Left kidney (tissue), 8 donors: ENCODE measurements at places on chromosomes 16 and 17. TPM values are rescaled to one million over a fixed set of nuclear protein-coding genes. Genes with fewer than 3 reads are reported as not detected.

GRCh38 chr17:81385320-81386111, 9.7 kb upstream of the BAHCC1 start:
- DNase-seq, result no peak

DNA sequence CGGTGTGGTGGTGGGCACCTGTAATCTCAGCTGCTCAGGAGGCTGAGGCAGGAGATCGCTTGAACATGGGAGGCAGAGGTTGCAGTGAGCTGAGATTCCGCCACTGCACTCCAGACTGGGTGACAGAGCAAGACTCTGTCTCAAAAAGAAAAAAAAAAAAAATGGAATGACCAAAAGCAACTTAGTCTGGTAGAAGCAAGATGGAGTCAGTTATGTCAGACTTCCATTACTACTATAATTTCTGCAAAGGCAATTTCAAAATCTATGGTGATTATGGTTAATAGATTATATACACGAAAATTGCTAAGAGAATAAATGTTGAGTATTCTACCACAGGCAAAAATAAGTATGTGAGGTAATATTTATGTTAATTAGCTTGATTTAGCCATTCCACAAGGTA, 32.3 kb downstream of the NOL11 start:
- no peak for DNase-seq

The PLK1 gene
- 38.8 TPM for polyA plus RNA-seq

The CCL17 gene
- not detected for polyA plus RNA-seq

DNA sequence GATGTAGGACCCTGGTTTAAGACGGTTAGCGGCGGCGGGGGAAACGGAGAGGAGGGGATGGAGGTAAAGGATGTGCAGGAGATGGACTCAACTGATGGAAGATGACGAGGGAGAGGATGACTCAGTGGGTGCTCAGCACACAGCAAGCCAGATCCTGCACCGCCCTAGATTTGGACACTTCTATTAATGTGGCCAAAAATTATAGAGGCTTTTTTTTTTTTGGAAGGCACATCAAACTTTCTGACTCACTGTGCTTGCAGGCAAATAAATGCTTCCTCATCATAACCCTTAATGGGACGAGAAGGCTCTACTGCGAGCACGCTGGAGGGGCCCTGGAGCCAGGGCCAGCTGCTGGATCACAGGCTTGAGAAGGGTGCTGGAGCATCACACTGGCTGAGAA, 36.0 kb downstream of the RTN4RL1 start:
- no peak for DNase-seq

DNA sequence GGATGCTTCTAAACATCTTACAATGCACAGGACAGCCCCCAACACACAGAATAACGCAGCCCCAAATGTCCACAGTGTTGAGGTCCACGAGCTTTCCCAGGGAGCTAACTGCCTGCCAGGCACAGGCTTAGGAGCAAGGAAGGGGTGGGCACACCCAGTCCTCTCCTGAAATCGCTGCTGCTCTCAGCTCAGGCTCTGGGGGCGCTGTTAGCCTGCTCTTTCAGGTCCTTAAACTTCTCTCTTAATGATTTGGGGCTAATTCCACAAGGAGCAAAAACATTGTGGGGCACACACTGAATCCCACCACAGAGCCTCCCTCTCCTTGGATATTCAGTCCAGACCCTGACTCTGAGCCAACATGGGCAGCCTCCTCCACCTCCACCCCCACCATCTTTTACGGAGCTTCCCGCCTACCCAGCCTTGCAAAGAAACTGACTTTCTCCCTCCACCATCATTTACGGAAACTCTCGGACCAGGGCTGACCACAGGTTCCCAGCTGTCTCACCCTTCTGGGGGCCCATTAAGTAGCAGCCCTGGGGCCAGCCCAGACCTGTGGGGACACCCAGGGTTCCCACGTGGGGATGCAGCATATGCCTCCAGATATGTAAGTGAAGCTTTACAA, 1.1 kb downstream of the CD300H start:
- no peak for DNase-seq

The ADAMTS18 gene
- 3.3 TPM for polyA plus RNA-seq

The NACA2 gene
- 3.3 TPM for polyA plus RNA-seq
